ENCODE measurements at places on chromosomes 16 and 17.

DNA sequence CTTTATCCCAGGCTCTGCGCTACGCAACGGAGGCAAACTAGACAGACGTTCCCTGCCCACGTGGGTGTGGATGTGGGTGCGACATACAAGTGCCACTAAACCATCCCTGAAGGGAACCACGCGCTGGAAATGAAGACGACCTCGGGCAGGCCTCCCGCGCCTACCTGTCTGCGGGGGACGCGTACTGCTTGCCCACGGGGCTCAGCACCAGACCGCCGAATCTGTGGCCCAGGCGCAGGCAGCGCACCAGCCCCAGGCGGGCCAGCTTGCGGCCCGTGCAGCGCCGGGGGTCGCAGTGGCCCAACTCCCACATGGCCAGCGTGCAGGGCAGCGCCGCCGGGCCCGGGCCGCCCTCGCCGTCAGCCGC lies 480 bp downstream of the TSR3 start:
- no peaks in the 10 kb centered on the region for H3K36me3 ChIP-seq
- peak overlapping the region; percentile 80 for H3K27ac ChIP-seq
- H3K27me3 ChIP-seq: no peaks in the 10 kb centered on the region

DNA sequence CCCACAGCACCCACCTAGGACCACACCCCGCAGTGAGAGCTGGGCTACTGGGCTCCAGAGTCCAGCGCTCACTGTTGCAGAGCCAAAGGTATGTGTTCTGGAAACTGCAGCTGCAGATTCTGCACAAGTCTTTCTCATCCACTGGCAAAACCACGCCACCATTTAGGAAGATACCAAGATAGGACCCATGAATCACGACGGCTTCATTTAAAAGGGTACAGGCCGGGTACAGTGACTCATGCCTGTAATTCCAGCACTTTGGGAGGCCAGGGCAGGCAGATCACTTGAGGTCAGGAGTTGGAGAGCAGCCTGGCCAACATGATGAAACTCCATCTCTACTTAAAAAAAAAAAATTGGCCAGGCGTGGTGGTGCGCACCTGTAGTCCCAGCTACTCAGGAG lies 18.8 kb downstream of the FOXF1 start:
- H3K4me3 ChIP-seq: no peak overlapping the region
- no peak overlapping the region for H3K27ac ChIP-seq
- no peaks in the 10 kb centered on the region for H3K4me1 ChIP-seq
- H3K36me3 ChIP-seq: peaks cover 2% of the 10 kb centered on the region

- DNase-seq: no peak
- peaks cover 55% of the 10 kb centered on the region for H3K36me3 ChIP-seq
- H3K4me3 ChIP-seq: no peak overlapping the region
- H3K4me1 ChIP-seq: no peaks in the 10 kb centered on the region
- no peak overlapping the region for H3K27ac ChIP-seq
These were observed 125.1 kb downstream of the BRIP1 start for GRCh38 chr17:61738249-61738648.

DNA sequence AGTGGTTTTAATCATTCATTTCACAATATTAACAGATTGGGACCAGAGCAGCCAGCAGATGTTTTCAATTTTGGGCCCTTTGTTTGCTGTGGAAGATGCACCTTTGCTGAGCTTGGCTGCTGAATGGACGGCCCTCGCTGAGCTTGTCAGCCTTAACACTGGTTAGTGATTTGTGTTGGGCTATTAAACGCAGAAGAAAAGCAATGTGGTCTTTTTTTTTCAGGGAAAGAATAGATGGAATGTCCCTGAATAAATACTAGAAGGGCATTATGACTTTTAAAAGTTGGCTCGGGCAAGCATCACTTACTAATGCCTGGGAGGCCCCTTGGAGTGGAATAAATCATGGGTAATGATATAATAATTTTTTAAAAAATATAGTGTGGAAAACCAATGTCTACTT lies 297.0 kb downstream of the MAP2K6 start:
- no peak overlapping the region for H3K27ac ChIP-seq
- DNase-seq: no peak
- no peak overlapping the region for H3K4me3 ChIP-seq
- H3K36me3 ChIP-seq: no peaks in the 10 kb centered on the region

DNA sequence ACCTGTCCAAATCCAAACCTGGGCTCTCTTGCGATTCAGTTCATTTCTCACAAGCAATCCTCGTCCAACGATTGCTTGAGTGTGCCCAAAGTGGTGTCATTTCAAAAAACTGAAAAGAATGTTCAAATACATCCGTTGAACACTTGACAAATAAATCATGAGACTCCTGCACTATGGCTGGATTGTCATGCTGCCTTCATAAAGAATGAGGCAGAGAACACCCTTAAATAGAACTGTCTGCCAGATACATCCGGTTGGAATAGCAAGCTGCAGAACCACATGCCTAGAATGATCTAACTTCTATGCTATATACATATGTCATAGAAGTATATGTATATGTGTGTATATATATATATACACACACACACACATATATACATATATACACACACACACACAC lies 55.4 kb upstream of the HAPSTR1 start:
- no peak overlapping the region for H3K4me3 ChIP-seq
- no peaks in the 10 kb centered on the region for H3K4me1 ChIP-seq
- no peak for DNase-seq
- peaks cover 2% of the 10 kb centered on the region for H3K36me3 ChIP-seq

DNA sequence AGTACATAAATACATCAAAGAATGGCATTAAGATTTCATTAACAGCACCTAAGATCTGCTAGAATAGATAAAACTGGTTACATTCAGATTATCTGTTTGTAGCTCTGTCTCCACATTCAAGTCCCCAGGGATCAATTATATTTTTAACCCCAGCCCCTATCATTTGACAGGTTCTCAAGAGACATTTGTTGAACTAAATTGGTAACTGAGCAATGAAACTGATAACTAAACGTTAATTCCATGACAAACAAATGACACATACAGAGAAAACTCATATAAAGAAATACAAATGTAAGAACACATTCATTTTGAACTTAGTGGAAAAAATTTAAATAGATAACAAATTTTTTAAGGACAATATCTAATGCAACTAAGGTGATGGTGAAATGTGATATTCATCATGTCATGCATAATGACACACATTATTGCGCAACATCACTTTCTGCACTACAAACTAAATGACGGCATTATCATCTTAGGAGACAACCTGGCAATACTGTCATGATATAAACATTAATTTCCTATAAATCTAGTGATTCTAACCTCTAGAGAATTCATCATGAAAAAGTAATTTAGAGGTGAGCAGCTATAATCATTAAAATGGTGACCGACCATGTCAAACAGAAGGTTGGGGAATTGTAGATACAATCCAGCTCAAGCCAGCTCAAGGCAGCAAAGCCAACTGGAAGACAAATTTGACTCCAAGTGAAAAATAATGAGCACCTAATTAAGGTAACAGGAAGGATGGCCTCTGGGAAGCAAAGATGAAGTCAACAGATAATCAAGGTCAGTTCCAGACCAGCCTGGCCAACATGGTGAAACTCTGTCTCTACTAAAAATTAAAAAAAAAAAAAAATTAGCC lies 9.5 kb downstream of the ARHGAP17 start:
- peaks cover 29% of the 10 kb centered on the region for H3K36me3 ChIP-seq
- no peak overlapping the region for H3K27ac ChIP-seq
- DNase-seq: no peak
- no peak overlapping the region for H3K4me3 ChIP-seq
- H3K27me3 ChIP-seq: no peaks in the 10 kb centered on the region

- no peaks in the 10 kb centered on the region for H3K4me1 ChIP-seq
- peaks cover 15% of the 10 kb centered on the region for H3K27me3 ChIP-seq
- no peak overlapping the region for H3K4me3 ChIP-seq
- no peak for DNase-seq
- H3K36me3 ChIP-seq: no peaks in the 10 kb centered on the region
These were observed 134.1 kb downstream of the IRF8 start for GRCh38 chr16:86033016-86033474.

- peaks cover 4% of the 10 kb centered on the region for H3K36me3 ChIP-seq
- H3K27ac ChIP-seq: no peak overlapping the region
- H3K4me3 ChIP-seq: no peak overlapping the region
- DNase-seq: no peak
- peaks cover 28% of the 10 kb centered on the region for H3K4me1 ChIP-seq
- peaks cover 2% of the 10 kb centered on the region for H3K27me3 ChIP-seq
These were observed 10.6 kb upstream of the SCN4A start for GRCh38 chr17:63983320-63983719.

GRCh38 chr16:52068447-52069074 lies 478.4 kb downstream of the TOX3 start:
- no peak for DNase-seq
- H3K4me3 ChIP-seq: no peak overlapping the region
- H3K27me3 ChIP-seq: no peaks in the 10 kb centered on the region
- no peaks in the 10 kb centered on the region for H3K36me3 ChIP-seq

DNA sequence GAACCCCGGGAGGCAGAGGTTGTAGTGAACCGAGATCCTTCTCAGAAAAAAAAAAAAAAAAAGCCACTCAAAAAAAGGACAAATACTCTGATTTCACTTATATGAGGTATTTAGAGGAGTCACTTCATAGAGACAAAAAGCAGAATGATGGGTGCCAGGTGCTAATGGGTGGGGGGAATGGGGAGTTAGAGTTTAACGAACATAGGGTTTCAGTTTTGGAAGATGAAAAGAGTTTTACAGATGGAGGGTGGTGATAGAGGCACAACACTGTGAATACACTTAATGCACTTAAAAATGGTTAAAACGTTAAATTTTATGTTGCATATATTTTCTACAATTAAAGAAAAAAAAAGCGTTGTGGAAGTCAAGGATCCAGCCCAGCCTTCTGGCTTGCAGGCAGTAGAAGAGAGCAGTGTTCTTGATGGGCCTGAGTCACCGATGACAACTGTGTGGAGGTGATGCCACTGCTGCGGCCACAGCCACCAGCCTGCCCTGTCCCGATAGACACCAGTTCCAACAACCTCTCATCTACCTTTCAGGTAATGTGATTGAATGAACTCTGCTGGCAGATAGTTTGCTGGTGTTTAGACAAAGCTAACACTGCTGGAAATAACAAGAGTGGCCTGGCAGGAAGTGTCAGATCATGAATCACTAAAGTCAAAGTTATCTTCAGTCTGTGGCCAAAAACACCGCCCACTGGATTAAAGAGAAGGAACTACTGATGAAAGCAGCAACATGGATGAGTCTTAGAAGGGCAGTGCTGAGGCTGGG lies 49.9 kb upstream of the COX10 start:
- no peak overlapping the region for H3K4me3 ChIP-seq
- DNase-seq: no peak
- peaks cover 8% of the 10 kb centered on the region for H3K4me1 ChIP-seq
- H3K27me3 ChIP-seq: no peaks in the 10 kb centered on the region
- peaks cover 4% of the 10 kb centered on the region for H3K36me3 ChIP-seq
- no peak overlapping the region for H3K27ac ChIP-seq

GRCh38 chr17:35766903-35767510 lies 6.3 kb downstream of the C17orf50 start:
- DNase-seq: peak; percentile 45
- H3K4me3 ChIP-seq: no peak overlapping the region
- peaks cover 11% of the 10 kb centered on the region for H3K4me1 ChIP-seq

DNA sequence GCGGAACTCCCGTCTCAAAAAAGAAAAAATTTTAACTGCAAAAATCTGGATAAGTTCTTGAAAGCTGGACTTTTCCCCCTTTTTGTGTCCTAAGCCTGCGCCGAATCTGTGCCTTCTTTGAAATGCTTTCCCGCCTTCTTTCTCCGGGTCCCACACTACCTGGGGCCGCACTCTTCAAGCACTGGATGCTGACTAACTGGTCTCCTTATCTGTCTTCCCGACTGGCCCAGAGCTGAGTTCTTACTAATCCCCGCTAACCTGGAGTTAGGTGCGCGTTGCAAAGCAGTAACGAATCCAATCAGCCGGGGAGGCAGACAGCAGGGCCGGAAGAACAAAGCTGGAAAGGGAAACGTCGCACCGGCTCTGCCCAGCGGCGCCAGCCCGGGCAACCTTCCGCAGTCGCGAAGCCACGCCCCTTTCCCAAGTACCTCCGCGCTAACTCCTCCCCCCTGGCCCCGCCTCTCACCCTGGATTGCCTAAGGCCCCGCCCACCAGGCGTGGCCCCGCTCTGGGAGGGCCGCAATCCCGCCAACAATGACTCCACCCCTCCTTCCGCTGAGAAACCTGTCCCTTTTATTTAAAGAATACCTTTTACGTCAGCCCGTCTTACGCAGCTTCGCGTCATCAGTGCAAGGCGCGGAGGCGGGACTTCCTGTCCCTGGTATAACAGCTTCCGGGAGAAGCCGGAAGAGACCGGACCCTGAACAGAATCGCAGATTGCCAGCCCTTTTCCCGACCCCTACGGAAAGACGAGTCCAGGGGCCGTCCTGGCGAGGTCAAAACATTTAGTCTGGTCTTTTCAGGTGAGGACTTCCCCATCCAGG lies at the start of gene TMUB2:
TSS of gene TMUB2 (plus strand) at position 666 of the 824 bp plus-strand sequence. CDS start 737 bp downstream, outside the sequence.
- H3K4me3 ChIP-seq: peak within 1 kb of the TSS; percentile 100
- peak within 1 kb of the TSS; percentile 99 for H3K27ac ChIP-seq
- H3K27me3 ChIP-seq: no peaks in the 10 kb centered on the region
- DNase-seq: peak; percentile 99
- peaks cover 32% of the 10 kb centered on the region for H3K36me3 ChIP-seq

DNA sequence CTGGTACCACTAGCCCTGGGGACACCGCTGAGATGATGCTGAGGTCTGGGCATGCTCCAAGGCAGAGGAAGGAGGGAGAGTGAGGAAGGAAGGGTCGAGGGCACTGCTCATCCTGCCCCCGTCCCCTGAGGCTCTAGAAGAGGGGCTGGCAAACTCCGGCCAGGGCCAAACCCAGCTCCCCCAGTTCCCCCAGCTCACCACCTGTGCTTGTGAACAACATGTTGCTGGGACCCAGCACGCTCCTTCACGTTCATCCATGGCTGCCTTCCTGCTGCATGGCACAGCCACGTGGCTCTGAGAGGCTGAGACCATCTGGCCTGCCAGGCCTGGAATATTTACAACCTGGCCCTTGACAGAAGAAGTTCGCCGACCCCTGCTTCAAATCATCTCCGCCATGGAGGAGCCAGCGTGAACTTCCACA lies 81.2 kb downstream of the RBFOX3 start:
- H3K27me3 ChIP-seq: no peaks in the 10 kb centered on the region
- no peaks in the 10 kb centered on the region for H3K4me1 ChIP-seq
- no peak overlapping the region for H3K4me3 ChIP-seq
- H3K27ac ChIP-seq: no peak overlapping the region
- DNase-seq: no peak

GRCh38 chr16:82999711-83000110 lies 372.9 kb downstream of the CDH13 start:
- H3K27ac ChIP-seq: no peak overlapping the region
- DNase-seq: no peak
- no peaks in the 10 kb centered on the region for H3K36me3 ChIP-seq
- no peaks in the 10 kb centered on the region for H3K4me1 ChIP-seq
